NCI-H2081 (cell line): ENCODE measurements at places on chromosomes 7 and 10.

DNA sequence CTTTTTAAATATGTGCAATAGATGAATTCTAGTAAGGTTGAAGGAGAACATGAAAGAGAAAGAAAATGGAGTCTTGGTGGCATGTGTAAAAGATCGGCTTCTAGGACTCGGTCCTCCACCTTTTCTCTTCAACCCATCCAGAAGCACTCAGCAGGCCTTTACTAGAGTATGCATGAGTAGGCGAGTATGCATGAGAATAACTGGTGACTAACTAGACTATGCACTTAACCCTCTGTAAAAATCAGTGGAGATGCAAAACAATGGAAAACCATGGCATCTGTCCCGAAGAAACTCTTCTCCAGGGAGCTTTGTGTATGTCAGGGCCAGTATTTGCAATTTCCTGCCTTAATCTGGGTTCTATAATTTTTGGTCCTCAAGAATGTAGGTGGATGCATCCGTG, 40.0 kb upstream of the GRB10 start:
- DNase-seq: no peak

GRCh38 chr10:18043148-18044006, 91.7 kb downstream of the SLC39A12 start:
- DNase-seq: no peak

- DNase-seq: no peak
Measured at GRCh38 chr10:30359373-30360206, 10.5 kb upstream of the MTPAP start.

- DNase-seq: no peak
Measured at GRCh38 chr10:101552442-101552841, 35.6 kb downstream of the POLL start.

GRCh38 chr7:79217468-79217867, 236.0 kb downstream of the MAGI2 start:
- DNase-seq: no peak

GRCh38 chr10:33465747-33466146, 131.3 kb upstream of the NRP1 start:
- DNase-seq: no peak

DNA sequence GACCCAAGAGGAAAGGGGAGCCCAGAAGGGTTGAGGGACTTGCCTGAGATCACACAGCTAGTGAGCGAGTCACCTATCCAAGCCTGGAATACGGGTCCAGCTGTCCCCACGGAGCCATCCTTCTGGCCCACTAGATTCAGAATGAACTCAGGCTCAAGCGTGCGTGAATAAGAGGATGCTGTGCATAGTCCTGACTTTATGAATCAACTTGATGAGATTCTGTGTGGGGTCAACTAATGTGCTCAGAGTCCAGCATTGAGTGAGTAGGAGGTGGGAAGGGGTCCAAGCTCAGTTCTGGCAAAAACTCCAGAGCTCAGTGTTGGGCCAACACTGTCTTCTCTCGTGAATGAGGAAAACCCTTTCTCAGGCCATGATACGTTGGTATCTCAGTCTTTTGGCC, 41.4 kb downstream of the CAMK1D start:
- DNase-seq: no peak
